Mononuclear cell (primary cell): ENCODE measurements at places on chromosomes 2 and 18. TPM values are rescaled to one million over a fixed set of nuclear protein-coding genes. Genes with fewer than 3 reads are reported as not detected.

Gene ALPP
- total RNA-seq, result not detected

Gene ITGB6
- not detected for total RNA-seq

Gene SLC14A1
- 2.5 TPM for total RNA-seq

Gene SLC38A11
- total RNA-seq, result 4.3 TPM

Gene TRPM8
- not detected for total RNA-seq

Gene PROKR1
- under 0.01 TPM for total RNA-seq

Gene FEV
- total RNA-seq, result not detected

Gene MEX3C
- total RNA-seq, result 107 TPM

Gene C2orf80
- total RNA-seq, result not detected

Gene RASGRP3
- 31.5 TPM for total RNA-seq

Gene THAP4
- total RNA-seq, result 27.0 TPM

Gene SH2D6
- 0.42 TPM for total RNA-seq

Gene PDE1A
- not detected for total RNA-seq

Gene IDH1
- 6.7 TPM for total RNA-seq

Gene CCDC141
- 33.9 TPM for total RNA-seq

Gene IL1RN
- total RNA-seq, result 203 TPM

Gene HES6
- total RNA-seq, result 5.4 TPM

Gene XDH
- total RNA-seq, result not detected

Gene UGT1A3
- total RNA-seq, result not detected

Gene ANTXR1
- under 0.01 TPM for total RNA-seq

Gene SPATA3
- total RNA-seq, result not detected

Gene TEX44
- not detected for total RNA-seq

Gene DUSP28
- total RNA-seq, result 12.1 TPM

Gene RAB17
- total RNA-seq, result 0.10 TPM

Gene CNOT9
- total RNA-seq, result 65.9 TPM

Gene NRP2
- 7.5 TPM for total RNA-seq

Gene MATN3
- not detected for total RNA-seq

Gene NT5C1B
- total RNA-seq, result not detected

Gene DYNAP
- not detected for total RNA-seq

Gene G6PC2
- not detected for total RNA-seq

Gene TXNDC2
- total RNA-seq, result 0.10 TPM
